ENCODE measurements at places on chromosomes 12 and 14. TPM values are rescaled to one million over a fixed set of nuclear protein-coding genes. Genes with fewer than 3 reads are reported as not detected.

GRCh38 chr12:1984759-1985158 lies 19.5 kb downstream of the DCP1B start:
- DNase-seq, result no peak

- no peak for DNase-seq
These were observed 21.0 kb downstream of the WIF1 start for GRCh38 chr12:65100140-65100539.

DNA sequence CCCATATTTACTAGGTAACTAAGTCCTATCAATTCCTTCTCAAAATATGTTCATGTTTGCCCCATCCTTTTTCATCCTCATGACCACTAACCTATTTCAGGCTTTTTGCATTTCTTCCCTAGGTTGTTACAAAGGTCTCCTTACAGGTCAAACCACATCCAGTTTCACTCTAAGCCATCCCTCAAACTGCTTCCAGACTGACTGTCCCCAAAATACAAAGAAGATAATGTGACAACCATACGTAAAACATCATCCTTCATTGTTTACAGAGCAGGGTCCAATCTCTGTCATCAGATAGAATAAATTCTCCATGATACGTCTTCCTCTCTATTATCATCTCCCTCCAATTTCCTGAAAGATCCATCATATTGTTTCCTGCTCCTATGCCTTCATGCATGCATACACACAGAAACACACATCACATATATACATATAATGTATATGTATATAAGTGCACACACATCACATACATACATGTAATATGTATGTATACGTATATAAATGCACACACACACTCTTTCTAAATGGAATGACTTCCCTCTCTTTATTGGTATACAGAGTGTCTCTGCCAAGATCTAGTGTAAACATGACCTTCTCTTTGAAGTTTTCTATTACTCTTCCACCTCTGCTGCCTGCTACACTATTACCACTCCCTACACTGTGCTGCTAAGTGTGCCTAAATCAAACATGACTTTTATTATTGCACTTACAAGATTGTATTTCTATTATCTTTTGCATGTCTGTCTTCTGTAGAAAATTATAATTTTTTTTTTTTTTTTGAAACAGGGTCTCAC lies 30.7 kb upstream of the EPS8 start:
- DNase-seq, result no peak

- DNase-seq, result no peak
These were observed 407.2 kb downstream of the FSCB start for GRCh38 chr14:44099743-44100488.

DNA sequence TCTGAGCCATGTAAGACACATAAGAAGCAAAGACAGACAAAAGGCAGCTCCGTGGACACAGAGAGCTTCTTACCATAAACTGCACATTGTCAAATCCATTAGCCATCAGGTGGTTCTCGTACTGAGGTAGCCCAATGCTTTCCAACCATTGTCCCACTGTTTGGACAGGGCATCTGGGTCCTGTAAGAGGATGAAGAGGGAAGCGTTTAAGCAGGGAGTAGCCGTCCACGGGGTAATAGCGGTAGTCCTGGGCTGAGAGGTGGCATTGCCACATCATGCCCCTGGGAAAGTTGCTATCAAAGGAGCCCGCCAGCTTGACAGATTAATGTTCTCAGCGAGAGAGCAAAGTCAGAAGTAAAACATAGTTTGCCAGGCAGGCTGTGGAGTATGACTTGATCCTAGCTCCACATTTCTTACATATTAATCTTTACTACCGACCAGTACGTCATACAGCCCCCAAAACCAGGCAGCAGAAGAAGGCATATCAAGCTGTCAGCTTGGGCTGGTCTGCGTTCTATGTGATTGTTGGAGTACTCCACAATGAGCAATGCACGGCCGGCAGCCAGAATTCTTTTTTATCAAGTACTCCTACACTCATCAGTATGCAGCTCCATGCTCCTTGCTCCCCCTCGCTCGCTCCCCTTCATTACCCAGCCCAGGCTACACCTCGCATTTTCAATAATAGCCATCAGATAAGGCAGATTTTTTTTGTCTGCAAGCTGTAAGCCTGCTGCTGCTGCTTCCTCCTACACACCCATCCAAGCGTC lies 493.2 kb upstream of the GARIN6 start:
- no peak for DNase-seq

- DNase-seq, result no peak
These were observed 490.7 kb downstream of the EGLN3 start for GRCh38 chr14:33460164-33460563.

- DNase-seq, result no peak
These were observed 666.6 kb downstream of the NRXN3 start for GRCh38 chr14:78836777-78837176.

- DNase-seq, result no peak
These were observed 14.5 kb downstream of the VWF start for GRCh38 chr12:6110006-6110405.

DNA sequence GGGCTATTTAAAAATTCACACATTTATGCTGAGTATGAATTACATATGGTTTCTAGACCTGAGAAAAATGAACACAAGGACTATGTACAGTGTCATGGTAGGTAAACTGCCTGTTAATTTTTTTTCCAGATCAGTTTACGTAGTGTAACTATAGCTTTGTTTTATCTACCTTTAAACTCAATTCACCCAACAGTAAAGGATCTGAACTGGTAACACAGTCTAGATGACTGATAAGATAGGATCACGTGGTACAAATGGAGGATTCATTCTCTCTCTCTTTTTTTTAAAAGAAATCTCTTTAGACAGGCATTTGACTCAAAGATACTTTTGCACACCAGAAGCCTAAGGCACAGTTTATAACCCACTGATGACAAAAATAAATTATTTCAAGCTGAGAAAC lies 130.8 kb upstream of the ATP2B1 start:
- DNase-seq, result no peak

GRCh38 chr14:44812672-44813071 lies 149.1 kb downstream of the KLHL28 start:
- no peak for DNase-seq

- no peak for DNase-seq
These were observed 159.3 kb downstream of the DACT1 start for GRCh38 chr14:58797010-58797429.

DNA sequence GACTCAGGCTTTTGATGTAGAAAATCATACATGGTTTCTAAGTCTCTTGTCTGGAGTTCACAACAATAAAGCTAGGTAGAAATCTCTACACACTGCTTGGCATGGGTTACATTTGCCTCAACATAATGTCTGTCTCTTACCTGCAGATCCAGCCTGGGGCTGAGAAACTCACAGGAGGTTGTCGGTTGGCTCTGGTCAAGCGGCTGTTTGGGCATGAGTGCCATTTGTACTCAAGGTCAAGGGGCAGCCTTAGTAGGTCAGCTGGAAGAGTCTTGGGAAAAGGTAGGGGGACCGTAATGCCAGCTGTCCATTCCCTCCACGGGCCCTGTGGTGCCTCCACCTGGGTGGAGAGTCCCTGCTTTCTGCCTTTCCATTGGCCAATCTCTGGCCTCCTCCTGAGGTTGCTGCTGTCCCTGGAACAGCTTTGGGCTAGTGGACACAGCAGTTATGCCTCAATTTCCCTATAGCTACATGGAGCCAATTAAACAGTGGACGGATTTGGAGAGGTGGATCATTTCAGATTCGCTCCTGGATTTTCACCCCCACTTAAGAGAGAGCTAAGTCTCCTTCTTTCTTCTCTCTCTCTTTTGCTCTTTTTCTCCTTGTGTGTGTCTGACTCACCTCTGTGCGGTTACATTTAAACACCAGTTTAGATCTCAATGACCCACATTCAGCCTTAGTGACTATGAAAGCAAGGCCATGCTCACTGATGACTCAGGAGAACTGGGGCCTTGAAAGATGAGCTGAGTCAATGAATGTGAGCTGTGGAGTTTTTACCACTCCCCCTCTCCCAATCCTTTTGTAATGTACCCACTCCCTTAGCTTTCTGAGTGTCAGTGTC lies 132.8 kb upstream of the HIF1A start:
- no peak for DNase-seq

DNA sequence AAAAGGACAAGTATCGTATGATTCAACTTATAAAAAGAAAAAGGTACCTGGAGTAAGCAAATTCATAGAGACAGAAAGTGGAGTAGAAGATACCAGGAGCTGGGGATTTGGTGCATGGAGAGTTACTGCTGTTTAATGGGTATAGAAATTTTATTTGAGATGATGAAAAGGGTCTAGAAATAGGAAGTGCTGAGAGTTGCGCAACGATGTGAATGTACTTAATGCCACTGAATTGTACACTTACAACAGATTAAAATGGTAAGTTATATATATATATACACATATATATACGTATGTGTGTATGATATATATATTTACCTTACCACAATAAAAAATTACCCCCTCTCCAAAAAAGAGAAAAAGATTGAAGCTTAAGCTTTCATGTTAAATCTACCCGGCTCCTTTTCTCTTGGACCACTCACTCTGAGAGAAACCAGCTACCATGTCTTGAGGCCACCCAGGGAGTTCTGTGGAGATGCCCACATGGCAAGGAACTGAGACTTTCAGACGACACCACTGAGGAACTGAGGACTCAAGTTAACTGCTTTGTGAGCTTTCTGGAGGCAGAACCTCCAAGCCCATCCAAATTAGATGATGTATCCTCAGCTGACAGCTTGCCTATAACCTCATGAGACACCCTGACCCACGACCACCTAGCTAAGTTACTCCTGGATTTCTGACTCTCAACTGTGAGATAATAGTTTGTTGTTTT lies 130.0 kb upstream of the BTG1 start:
- DNase-seq, result no peak

- DNase-seq, result no peak
These were observed 25.2 kb downstream of the PMCH start for GRCh38 chr12:102172436-102172835.

DNA sequence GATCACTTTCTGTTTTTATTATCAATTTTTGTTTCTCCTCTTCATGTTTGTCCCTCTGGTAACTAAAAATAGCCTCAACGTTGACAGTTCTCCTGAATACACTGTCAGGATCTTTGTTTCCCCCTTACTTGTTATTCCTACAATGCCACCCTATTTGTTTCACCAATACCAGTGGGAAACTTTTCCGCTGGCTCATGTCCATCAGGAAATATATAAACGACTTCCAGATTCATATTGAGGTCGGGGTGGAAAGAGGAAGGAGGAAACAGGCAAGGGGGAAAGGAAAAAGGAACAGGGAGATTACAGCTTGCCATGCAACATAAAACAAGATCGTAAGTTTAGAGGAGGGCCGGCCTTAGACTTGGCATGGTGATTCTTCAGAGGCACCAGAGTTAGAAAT lies 61.7 kb downstream of the BTBD7 start:
- no peak for DNase-seq

- no peak for DNase-seq
These were observed 99.6 kb downstream of the SLC38A6 start for GRCh38 chr14:61080591-61081010.

GRCh38 chr14:105939810-105940508 lies 413.6 kb downstream of the TMEM121 start:
- no peak for DNase-seq

KRT79 gene
- total RNA-seq, result 3.9 TPM

CD163L1 gene
- 0.66 TPM for total RNA-seq

IL23A gene
- not detected for total RNA-seq

KRT6C gene
- total RNA-seq, result not detected

TAS2R31 gene
- 10.3 TPM for total RNA-seq

Data from tibial nerve (tissue), 4 donors.